ENCODE measurements at places on chromosomes 5 and 9.

- DNase-seq: no peak
These were observed 580.2 kb upstream of the FAM174A start for GRCh38 chr5:99955006-99955405.

- no peak for DNase-seq
These were observed 23.1 kb downstream of the SMAD5 start for GRCh38 chr5:136155761-136156160.

- DNase-seq: no peak
These were observed 3.5 kb downstream of the NXNL2 start for GRCh38 chr9:88538311-88539085.

DNA sequence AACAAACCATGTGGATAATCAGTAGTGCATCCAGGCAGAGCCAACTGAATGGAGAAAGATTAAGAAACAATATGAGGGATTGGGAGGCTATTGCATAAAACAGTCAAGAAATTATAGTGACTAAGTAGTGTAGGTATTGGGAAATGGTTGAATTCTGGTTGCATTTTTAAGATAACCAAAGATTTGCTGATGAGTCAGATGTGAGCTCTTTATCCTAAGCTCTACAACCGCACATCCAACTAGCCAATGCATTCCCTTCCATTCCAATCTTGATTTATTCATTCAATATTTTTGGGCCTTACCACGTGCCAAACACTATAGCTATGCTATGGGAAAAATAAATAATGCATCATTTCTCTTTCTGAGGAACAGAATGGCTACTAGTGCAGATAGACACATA lies 524.5 kb upstream of the RGMB start:
- no peak for DNase-seq

Data from activated CD8-positive, alpha-beta memory T cell treated with anti-CD3 and anti-CD28 coated beads for 4 hours (primary cell).